ENCODE measurements at places on chromosomes 5 and 9.
A peak's percentile ranks its signal among the peaks of the same experiment; 100 is the strongest.

DNA sequence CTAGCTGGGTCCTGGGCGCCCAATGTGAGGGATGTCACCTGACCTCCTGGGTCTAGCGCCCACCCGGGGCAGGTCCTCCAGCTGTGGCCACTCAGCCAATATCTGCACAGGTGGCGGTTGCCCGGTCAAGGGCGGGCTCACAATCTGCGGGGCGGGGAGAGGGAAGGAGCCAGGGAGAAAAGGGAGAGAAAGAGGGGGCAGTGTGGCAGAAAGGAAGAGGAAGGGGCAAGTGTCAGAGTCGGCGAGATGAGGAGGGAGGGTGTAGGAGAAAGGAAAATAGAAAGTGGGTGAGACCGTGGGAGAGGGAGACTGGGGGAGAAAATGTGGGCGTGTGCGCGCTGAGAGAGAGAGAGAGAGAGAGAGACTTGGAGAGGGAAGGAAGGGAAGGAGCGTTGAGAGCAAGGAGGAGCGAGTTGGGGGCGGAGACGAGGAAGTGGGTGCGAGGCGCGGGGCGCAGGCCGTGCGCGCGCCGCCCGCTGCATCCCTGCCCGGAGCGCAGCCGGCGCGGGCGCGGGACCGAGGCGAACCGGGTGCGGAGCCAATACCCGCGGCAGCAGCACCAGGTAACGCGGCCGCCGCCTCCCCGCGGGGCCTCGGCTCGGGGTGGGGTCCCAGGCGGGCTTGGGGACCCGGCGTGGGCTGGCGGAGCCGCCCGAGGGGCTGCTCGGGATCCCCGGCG, at the start of gene HRH2:
Gene HRH2, plus strand, starts transcription at position 479 of the 679 bp plus-strand sequence. CDS start 25,163 bp downstream, outside the sequence.
- peak; percentile 67 for DNase-seq

- DNase-seq, result no peak
Observed at GRCh38 chr5:105587963-105588662, 2025.5 kb upstream of the NUDT12 start.

DNA sequence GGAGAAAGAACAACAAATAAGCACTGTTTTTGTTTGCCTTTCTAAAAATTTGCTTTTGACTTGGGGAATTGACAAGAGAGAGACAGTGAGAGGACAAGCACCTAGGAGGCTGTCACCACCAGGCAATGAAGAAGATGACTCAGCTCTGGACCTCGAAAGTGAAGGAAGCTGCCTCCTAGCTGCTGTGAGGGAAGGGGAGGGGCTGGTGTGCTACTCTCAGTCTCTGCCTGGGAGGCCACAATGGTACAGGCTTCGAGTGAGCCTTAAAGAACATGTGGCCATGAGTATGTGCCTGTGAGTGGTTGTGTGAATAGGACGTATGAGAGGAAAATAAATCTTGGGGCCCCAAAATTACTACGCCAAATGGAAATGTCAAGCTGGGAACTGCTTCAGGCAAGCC, 7.1 kb upstream of the PLK2 start:
- DNase-seq, result peak; percentile 15

DNA sequence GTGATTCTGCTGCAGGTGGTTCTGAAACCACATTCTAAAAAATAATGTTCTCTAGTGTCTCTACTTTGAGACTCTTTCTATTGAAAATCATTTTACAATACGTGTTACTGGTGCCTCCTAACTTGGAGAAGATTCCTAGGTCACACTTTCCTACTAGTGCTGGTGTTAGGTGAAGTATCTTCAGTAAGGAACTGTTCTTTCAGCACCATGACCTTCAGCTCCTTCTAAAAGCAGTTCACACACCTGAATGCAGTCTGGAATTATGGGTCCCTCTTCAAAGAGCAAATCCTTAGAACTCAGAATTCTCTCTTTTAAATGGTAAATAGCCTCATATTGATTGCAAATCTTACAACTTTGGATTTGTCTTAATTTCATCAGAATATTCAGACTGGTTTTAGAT, 10.6 kb upstream of the DPYSL3 start:
- DNase-seq, result no peak

GRCh38 chr5:10466446-10467073, 24.9 kb downstream of the ROPN1L start:
- DNase-seq, result no peak

Measured in small intestine (tissue), 16 donors.